Activated naive CD4-positive, alpha-beta T cell treated with anti-CD3 and anti-CD28 coated beads for 36 hours (primary cell): ENCODE measurements at places on chromosomes 7 and 10.

GRCh38 chr10:60549686-60550085 lies 160.0 kb upstream of the ANK3 start:
- peaks cover 4% of the 10 kb centered on the region for H3K36me3 ChIP-seq
- no peak for DNase-seq
- no peak overlapping the region for H3K27ac ChIP-seq
- H3K27me3 ChIP-seq, result no peaks in the 10 kb centered on the region
- H3K4me1 ChIP-seq, result peaks cover 1% of the 10 kb centered on the region

DNA sequence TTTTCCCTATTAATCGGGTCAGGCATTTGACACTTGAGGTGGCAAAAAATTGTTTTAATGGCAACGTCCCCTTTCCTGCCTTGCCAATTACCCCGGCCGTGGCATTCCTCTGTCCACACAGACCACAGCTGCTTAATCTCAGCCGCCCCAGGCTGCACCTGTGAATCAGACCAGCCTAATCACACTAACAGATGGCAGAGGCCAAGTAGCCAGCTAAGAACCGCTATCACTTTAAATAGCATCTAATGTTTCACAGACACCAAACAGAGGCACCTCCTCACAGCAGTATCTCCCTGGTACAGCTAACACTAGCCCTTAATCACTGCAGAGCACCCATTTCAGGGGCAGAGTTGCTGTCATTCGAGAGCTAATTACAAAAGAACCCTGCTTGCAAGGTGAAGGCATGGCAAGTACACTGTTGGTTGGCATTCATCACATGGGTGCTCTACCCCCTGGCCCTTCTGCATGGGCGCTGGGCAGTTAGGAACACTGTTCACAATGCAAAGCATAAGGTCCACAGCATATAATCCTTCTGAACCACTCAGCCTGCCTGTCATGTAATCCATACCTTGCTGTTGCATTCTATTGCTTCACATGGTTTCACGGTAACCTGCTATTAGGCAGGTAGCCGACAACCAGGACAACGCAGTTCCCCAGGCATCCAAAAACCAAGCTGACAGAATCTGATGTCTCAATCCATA lies 38.8 kb downstream of the FGFR2 start:
- no peak for DNase-seq
- H3K27ac ChIP-seq, result no peak overlapping the region
- H3K4me1 ChIP-seq, result no peaks in the 10 kb centered on the region
- no peaks in the 10 kb centered on the region for H3K36me3 ChIP-seq
- no peak overlapping the region for H3K4me3 ChIP-seq

GRCh38 chr7:70033226-70033625 lies 435.0 kb downstream of the AUTS2 start:
- H3K4me1 ChIP-seq, result peaks cover 3% of the 10 kb centered on the region
- H3K27me3 ChIP-seq, result peaks cover 2% of the 10 kb centered on the region
- DNase-seq, result no peak

- H3K36me3 ChIP-seq, result no peaks in the 10 kb centered on the region
- H3K4me1 ChIP-seq, result no peaks in the 10 kb centered on the region
- no peak overlapping the region for H3K4me3 ChIP-seq
- no peak for DNase-seq
- H3K27me3 ChIP-seq, result peaks cover 3% of the 10 kb centered on the region
- H3K27ac ChIP-seq, result no peak overlapping the region
Measured at GRCh38 chr7:97450516-97450915, 281.4 kb upstream of the TAC1 start.

DNA sequence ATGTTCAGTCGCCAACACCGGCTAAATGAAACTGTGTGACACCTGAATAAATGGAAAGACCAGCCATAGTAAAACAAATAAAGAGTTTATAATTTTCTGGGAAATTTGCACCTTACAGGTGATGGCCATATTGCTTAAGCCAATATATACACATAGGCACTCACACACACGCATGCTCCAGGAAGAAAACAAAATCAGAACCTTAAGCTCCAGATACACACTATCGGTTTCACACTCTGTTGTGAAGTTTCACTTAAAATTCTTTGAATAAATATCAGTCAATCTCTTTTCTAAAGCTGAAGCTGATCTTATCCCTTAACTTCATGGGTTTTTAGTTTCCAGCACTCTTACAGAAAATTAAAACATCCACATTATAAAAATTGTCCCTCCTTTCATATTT lies 226.7 kb upstream of the MDFIC start:
- H3K4me3 ChIP-seq, result no peak overlapping the region
- H3K36me3 ChIP-seq, result no peaks in the 10 kb centered on the region
- peaks cover 4% of the 10 kb centered on the region for H3K27me3 ChIP-seq
- H3K27ac ChIP-seq, result no peak overlapping the region
- H3K4me1 ChIP-seq, result peaks cover 2% of the 10 kb centered on the region
- no peak for DNase-seq

- no peaks in the 10 kb centered on the region for H3K4me1 ChIP-seq
- DNase-seq, result no peak
- H3K4me3 ChIP-seq, result no peak overlapping the region
Measured at GRCh38 chr10:131855461-131856401, 45.1 kb upstream of the PPP2R2D start.

GRCh38 chr10:126889421-126889820 lies 15.8 kb upstream of the DOCK1 start:
- no peak overlapping the region for H3K4me3 ChIP-seq
- H3K27me3 ChIP-seq, result no peaks in the 10 kb centered on the region

- H3K27ac ChIP-seq, result no peak overlapping the region
- H3K27me3 ChIP-seq, result peaks cover 9% of the 10 kb centered on the region
- H3K4me1 ChIP-seq, result peaks cover 3% of the 10 kb centered on the region
- H3K4me3 ChIP-seq, result no peak overlapping the region
- no peak for DNase-seq
- no peaks in the 10 kb centered on the region for H3K36me3 ChIP-seq
Measured at GRCh38 chr7:101575721-101576120, 53.4 kb downstream of the MYL10 start.
